ENCODE measurements at places on chromosomes 2 and 18.

DNA sequence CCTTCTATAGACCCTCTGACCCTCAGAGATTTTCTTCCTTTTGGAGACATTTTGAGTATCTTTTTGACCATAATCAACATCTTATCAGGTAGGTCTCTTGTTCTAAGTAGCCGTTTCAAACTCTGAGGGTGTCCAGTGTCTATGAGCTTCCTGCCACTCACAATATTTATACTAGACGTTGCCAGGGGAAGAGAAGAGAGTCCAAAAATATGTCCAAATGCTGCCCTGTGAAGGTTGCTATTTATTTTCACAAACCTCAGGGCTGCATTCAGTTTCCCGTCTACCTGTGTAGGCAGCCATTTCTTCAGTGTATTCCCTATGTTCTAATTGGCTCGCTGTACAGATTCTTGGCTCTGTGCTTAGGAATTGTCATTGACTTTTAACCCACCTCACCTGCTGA, 986 bp upstream of the DSG1 start:
- no peaks in the 10 kb centered on the region for H3K27me3 ChIP-seq
- no peaks in the 10 kb centered on the region for H3K36me3 ChIP-seq
- no peak for DNase-seq
- peaks cover 40% of the 10 kb centered on the region for H3K4me1 ChIP-seq

- H3K36me3 ChIP-seq = no peaks in the 10 kb centered on the region
- peaks cover 11% of the 10 kb centered on the region for H3K4me1 ChIP-seq
- H3K27ac ChIP-seq = no peak overlapping the region
- no peak overlapping the region for H3K4me3 ChIP-seq
- DNase-seq = no peak
- no peaks in the 10 kb centered on the region for H3K27me3 ChIP-seq
These were observed 83.6 kb downstream of the HS1BP3 start for GRCh38 chr2:20567159-20567925.

DNA sequence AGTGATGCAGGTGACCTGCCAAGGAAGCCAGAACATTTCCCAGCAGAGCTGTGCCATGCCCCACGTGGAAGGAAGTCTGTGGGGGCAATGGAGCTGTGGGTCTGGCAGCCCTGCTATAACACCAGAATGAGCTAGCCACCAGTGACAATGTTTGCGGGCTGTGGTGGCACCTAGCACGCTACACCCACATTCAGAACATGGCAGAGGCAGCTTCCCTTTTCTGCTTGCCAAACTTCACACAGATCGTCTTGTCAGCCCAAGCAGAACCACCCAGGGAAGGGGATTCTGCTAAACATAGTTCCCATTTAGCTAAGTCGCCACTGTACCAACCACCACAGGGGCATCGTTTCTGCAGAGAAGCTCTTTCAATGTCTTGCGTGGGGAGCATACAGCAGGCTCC, 27.0 kb upstream of the CCDC93 start:
- H3K4me1 ChIP-seq = no peaks in the 10 kb centered on the region
- DNase-seq = no peak
- H3K36me3 ChIP-seq = no peaks in the 10 kb centered on the region
- H3K4me3 ChIP-seq = no peak overlapping the region
- H3K27me3 ChIP-seq = 0 out of 2 replicates have a peak, but pooled peaks cover 2% of the 10 kb centered on the region
- no peak overlapping the region for H3K27ac ChIP-seq

DNA sequence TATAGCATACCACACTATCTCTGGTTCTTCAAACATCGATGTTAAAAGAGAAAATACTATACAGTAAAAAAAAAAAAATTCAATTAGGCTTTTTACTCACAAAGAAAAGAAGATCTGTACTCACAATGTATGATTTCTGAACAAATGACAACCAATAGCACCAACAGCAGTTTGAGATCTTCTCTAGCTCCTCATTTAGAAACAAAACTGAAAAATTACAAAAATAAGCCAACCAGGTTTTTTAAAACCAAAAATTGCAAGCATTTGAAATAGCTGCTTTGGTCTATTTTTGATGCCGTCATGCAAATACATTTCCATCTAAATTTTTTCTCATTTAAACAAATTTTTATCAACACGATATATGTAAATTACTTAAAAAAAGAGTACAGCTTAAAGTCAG, 34.3 kb upstream of the RALBP1 start:
- H3K4me3 ChIP-seq = peak overlapping the region; percentile 25
- H3K27ac ChIP-seq = no peak overlapping the region

- no peaks in the 10 kb centered on the region for H3K4me1 ChIP-seq
- H3K27me3 ChIP-seq = no peaks in the 10 kb centered on the region
- no peak overlapping the region for H3K27ac ChIP-seq
- H3K36me3 ChIP-seq = no peaks in the 10 kb centered on the region
- no peak overlapping the region for H3K4me3 ChIP-seq
- no peak for DNase-seq
These were observed 838.6 kb downstream of the MBD2 start for GRCh38 chr18:53385889-53386288.

- H3K4me1 ChIP-seq = no peaks in the 10 kb centered on the region
- no peaks in the 10 kb centered on the region for H3K27me3 ChIP-seq
- no peak overlapping the region for H3K27ac ChIP-seq
- no peak for DNase-seq
- H3K36me3 ChIP-seq = no peaks in the 10 kb centered on the region
These were observed 689.0 kb upstream of the FSHR start for GRCh38 chr2:49843314-49843713.

GRCh38 chr2:45909171-45909565, 257.7 kb downstream of the PRKCE start:
- no peaks in the 10 kb centered on the region for H3K36me3 ChIP-seq
- H3K27ac ChIP-seq = peak overlapping the region; percentile 74
- DNase-seq = no peak
- H3K4me3 ChIP-seq = peak overlapping the region; percentile 29
- no peaks in the 10 kb centered on the region for H3K27me3 ChIP-seq

DNA sequence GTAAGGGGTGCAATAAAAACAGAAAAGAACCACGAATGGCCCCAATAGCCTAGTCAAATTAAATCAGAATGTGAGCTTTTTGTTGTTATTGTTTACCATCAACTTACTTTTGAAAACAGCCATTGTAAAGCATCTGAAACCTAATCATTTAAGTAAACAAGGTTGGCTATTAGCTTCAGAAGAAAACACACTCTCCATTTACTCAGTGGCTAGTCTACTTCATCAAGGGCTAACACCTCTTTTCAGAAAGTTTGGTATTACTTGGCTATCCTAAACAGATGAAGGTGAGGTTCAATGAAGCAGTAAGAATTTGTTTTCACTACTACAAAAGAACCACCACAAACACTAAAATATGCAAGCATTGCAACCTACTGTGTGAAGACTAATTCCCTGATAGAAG, 398.0 kb downstream of the CDH2 start:
- DNase-seq = no peak
- H3K27me3 ChIP-seq = no peaks in the 10 kb centered on the region
- H3K4me1 ChIP-seq = no peaks in the 10 kb centered on the region
- no peak overlapping the region for H3K4me3 ChIP-seq
- no peaks in the 10 kb centered on the region for H3K36me3 ChIP-seq

DNA sequence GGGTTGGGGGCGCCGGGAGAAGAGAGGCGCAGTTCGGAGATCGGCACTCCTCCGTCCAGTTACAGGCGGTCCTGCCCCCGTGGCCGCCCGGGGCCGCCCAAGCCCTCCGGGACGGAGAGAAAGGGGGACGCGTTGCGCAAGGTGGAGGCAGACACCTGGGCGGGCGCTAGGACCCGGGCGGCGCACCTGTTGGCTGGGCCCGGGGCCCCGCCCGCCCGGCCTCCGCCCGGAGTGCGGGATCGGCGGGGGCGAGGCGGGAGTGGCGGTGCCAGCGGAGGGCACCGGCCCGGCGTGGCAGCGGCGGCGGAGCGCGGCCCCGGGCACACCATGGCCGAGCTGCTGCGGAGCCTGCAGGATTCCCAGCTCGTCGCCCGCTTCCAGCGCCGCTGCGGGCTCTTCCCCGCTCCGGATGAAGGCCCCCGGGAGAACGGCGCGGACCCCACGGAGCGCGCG, at the start of gene SGPP2:
SGPP2 (plus strand) TSS at position 268 of the 453 bp plus-strand sequence; CDS start at position 328, 60 bp downstream.
- H3K27me3 ChIP-seq = no peaks in the 10 kb centered on the region
- peaks cover 8% of the 10 kb centered on the region for H3K4me1 ChIP-seq
- H3K27ac ChIP-seq = no peak within 1 kb of the TSS
- no peaks in the 10 kb centered on the region for H3K36me3 ChIP-seq
- H3K4me3 ChIP-seq = no peak within 1 kb of the TSS
- DNase-seq = no peak

Measured in Karpas-422 (cell line).